T-cell (primary cell): ENCODE measurements at places on chromosomes 1 and 21. TPM values are rescaled to one million over a fixed set of nuclear protein-coding genes. Genes with fewer than 3 reads are reported as not detected.

The PAQR6 gene
- 3.1 TPM for total RNA-seq

The ENAH gene
- total RNA-seq: 0.56 TPM

The FCRL1 gene
- total RNA-seq: 2.4 TPM

DNA sequence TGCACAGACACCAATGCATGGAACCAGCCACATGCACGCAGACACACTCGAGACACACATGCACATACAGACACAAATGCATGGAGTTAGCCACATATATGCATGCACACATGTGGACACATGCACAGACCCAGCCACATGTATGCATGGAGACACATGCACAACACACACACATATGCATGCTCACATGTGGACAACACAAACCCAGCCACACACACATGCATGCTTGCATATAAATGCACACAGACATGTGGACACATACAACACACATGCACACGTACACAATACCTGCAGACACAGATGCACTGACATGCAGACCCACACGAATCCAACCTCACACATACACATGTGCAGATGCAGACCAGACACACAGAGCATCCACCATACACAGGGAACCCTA, 31.1 kb downstream of the WNT9A start:
- no peak overlapping the region for H3K4me3 ChIP-seq
- no peaks in the 10 kb centered on the region for H3K4me1 ChIP-seq
- H3K27me3 ChIP-seq: peaks cover 16% of the 10 kb centered on the region
- no peak for DNase-seq

DNA sequence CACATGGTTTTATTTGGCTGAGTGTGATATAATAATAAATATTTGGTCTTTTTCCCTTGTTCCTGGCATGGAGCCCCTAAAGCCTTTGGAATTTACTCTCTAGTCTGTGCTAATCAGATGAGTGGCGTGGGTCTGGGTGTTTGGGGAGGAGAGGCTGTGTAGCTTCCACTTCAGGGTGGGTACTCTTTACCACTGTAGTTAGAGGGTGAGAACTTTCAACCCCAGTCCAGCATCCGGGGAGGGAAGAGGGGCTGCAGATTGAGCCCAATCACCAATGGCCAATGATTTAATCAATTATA, 20.0 kb downstream of the USP25 start:
- no peaks in the 10 kb centered on the region for H3K27me3 ChIP-seq
- H3K27ac ChIP-seq: no peak overlapping the region
- no peak overlapping the region for H3K4me3 ChIP-seq
- no peaks in the 10 kb centered on the region for H3K36me3 ChIP-seq
- no peak for DNase-seq

DNA sequence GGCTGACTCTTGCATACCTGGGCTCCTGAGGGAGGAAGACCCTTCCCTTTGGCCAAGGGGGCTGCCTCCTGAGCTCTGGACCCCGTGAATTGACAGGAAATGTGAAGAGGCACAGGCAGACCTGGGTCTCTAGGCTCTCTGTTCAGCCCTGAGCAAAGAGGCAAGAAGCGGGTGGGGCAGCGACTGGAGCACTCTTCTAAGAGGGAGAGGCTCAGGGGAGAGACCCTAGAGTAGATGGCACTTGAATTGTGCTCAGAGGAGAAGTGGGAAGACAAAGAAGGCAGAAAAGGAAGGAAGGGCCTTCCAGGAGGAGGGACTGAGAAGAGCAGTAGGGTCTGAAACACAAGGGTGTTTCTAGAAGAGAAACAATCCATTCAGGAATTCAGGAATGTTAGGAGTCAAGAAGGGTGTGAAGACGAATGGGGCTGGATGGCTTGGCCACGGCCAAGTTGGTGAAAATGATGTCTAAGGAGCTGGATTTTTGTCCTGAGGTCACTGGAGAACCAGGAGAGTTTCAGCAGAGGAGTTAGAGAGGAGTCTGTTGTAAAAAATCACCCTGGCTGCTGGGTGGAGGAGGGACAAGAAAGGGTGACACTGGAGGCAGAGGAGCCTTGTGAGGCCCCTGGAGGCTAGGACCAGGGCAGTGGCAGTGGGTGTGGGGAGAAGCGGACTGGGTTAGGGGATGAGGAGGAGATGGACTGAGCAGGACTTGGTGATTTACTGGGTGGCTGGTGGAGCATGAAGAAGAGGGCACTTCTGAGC, 5.3 kb downstream of the TIE1 start:
- H3K4me3 ChIP-seq: no peak overlapping the region
- no peak for DNase-seq
- H3K4me1 ChIP-seq: no peaks in the 10 kb centered on the region
- no peak overlapping the region for H3K27ac ChIP-seq
- peaks cover 34% of the 10 kb centered on the region for H3K27me3 ChIP-seq

- no peaks in the 10 kb centered on the region for H3K36me3 ChIP-seq
- no peak overlapping the region for H3K4me3 ChIP-seq
- DNase-seq: no peak
- H3K27me3 ChIP-seq: no peaks in the 10 kb centered on the region
- H3K27ac ChIP-seq: no peak overlapping the region
- H3K4me1 ChIP-seq: no peaks in the 10 kb centered on the region
These were observed 372.2 kb downstream of the PTBP2 start for GRCh38 chr1:97093741-97094140.

DNA sequence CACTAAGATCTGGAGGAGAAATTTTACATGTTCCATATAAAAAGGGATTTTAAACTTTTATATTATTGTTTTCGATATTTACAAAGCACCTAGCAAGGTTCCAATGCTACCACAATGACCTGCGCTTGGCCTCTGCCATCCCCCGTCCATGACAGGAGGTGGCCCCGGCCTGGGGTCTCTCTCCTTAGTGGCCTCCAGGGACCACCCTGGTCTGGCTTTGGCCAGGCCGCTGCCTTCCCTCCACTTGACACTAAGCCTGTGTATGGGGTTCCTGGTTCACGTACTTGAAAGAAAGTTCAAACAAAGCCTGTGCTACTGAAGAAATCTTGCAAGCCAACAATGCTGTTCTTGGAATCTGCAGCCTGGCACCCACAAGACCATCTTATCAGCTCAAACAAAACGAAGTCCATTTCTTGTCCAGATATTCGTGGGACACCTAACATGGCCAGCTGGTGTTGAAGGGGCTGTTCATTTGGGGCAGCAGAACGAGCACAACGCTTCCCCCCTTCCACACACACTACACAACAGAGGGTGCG, 12.8 kb downstream of the PRDM15 start:
- H3K4me1 ChIP-seq: no peaks in the 10 kb centered on the region
- peaks cover 2% of the 10 kb centered on the region for H3K36me3 ChIP-seq
- H3K27me3 ChIP-seq: no peaks in the 10 kb centered on the region
- H3K27ac ChIP-seq: no peak overlapping the region
- H3K4me3 ChIP-seq: no peak overlapping the region
